COLO829 (cell line): ENCODE measurements at places on chromosomes 6 and 20.

DNA sequence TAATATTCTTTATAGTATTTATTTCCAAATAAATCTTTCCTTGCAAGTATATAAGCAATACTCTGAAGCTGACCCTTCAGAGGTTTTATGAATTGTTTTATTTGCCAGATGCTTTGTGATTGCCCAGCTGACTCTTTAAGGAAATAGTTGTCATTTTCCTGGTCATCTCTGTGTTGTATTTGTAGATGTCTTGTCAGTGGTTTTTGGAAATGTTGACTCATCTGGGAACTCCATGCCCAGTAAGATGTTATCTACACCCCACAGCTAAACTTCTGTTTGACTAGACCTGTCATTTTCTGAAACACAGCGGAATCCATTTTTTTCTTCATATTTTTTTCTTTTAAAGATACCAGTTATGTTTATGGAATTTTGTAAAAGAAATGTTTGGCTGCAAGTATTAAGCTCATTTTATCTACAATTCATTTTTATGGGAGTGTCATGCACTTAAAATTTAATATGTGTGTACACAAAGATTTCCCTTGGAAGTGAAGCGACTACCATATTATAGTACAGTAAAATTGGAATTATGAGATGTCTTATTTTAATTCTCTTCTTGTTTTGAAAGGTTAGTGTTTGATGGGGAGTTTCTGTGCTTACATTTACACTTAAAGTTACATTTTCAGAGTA, 491.0 kb downstream of the NKAIN2 start:
- DNase-seq = no peak

DNA sequence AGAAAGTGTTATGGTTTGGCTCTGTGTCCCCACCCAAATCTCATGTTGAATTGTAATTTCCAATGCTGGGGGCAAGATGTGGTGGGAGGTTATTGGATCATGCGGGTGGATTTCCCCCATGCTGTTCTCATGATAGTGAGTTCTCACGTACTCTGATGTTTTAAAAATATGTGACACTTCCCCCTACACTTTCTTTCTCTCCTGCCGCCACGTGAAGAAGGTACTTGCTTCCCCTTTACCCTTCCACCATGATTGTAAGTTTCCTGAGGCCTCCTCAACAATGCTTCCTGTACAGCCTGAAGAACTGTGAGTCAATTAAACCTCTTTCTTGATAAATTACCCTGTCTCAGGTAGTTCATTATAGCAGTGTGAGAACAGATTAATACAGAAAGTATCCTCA, 150.8 kb downstream of the TMEM200A start:
- no peak for DNase-seq

GRCh38 chr6:137873273-137873762, 6.3 kb downstream of the TNFAIP3 start:
- DNase-seq = no peak

DNA sequence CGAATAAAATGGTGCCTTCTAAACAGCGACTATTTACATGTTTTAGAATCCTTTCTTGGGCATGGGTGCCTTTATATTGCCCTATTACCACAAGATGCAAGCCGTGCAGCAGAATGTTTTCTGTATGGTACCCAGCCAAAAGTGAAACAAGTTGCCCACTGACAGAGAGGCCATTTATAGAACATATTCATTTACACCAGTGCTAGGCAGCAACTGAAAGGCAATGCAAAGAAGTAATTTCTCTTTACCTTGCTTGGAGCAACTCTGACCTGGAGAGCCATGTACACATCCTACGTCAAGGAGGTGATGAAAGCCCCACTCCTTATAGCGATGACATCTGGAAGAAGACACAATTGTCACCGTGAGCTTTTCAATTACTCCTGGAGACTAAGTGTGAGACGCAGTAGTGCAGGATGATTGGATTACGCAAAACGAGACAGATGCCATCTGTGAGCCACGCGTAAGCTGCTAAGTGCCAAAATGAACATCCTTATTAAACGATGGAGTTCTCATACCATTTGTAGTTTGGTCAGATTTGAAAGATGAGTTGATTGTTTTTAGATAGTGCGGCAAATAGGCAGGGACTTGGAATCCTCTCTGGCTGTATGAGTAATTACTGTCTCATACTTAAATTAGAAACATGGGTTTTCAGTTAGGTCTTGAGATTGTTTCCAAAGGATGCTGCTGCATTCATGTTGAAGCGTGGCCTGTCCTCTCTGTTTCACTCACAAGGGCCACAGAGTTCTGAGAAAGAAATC, at the start of gene TMEM244:
TSS of gene TMEM244 (minus strand) at position 408 of the 758 bp plus-strand sequence. CDS start at position 281, 127 bp downstream.
- DNase-seq = no peak

- DNase-seq = no peak
Observed at GRCh38 chr20:61123751-61124368, 128.2 kb upstream of the CDH4 start.

- peak; percentile 18 for DNase-seq
Observed at GRCh38 chr6:25499615-25500235, 152.3 kb upstream of the SCGN start.

GRCh38 chr6:89859744-89860143, 30.1 kb downstream of the CASP8AP2 start:
- DNase-seq = no peak

GRCh38 chr6:27642744-27643456, 170.0 kb upstream of the ZNF184 start:
- no peak for DNase-seq

GRCh38 chr20:5046656-5047339, 45.5 kb upstream of the SLC23A2 start:
- no peak for DNase-seq

- no peak for DNase-seq
Observed at GRCh38 chr6:3408665-3409064, 48.2 kb downstream of the SLC22A23 start.

GRCh38 chr6:34474754-34475153, 8.9 kb downstream of the PACSIN1 start:
- no peak for DNase-seq

DNA sequence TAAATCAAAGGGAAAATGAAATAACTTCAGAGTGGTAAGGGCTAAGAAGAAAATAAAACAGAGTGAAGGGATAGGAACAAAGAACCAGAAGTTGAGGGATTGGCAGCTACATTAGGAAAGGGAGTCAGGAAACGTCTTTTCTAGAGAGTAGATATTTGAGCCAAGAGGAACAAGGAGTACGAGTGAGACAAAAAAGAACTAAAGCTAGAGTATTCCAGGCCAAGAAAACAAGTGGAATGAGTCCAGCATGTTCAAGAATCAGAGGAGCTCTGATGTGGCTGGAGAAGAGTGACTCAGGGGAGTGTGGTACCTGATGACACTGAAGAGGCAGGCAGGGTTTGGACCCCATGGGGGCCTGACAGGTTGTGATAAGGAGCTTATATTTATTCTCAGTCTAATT, 66.3 kb downstream of the CEP162 start:
- no peak for DNase-seq

DNA sequence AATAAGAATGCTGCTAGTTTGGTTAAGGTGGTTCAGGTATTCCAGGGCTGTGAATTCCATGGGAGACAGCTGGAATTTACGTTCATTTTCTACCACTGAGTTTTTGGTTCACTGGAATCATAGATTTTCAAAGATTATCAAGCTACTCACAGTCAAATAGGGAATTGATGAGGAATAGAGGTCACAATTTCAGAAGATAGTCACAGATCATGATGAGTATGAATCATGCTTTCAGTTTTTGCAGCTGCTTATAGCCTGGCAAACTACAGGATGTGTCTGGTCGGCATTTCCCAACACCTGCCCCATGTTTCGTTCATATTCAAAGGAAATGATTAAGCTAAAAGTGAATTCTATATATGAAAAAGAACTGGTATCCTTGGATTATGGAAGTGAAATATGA, 58.7 kb downstream of the BCKDHB start:
- no peak for DNase-seq

GRCh38 chr20:33444797-33445560, 1.4 kb upstream of the SNTA1 start:
- DNase-seq = no peak

- DNase-seq = no peak
Observed at GRCh38 chr6:111926731-111927302, 53.6 kb upstream of the FYN start.

DNA sequence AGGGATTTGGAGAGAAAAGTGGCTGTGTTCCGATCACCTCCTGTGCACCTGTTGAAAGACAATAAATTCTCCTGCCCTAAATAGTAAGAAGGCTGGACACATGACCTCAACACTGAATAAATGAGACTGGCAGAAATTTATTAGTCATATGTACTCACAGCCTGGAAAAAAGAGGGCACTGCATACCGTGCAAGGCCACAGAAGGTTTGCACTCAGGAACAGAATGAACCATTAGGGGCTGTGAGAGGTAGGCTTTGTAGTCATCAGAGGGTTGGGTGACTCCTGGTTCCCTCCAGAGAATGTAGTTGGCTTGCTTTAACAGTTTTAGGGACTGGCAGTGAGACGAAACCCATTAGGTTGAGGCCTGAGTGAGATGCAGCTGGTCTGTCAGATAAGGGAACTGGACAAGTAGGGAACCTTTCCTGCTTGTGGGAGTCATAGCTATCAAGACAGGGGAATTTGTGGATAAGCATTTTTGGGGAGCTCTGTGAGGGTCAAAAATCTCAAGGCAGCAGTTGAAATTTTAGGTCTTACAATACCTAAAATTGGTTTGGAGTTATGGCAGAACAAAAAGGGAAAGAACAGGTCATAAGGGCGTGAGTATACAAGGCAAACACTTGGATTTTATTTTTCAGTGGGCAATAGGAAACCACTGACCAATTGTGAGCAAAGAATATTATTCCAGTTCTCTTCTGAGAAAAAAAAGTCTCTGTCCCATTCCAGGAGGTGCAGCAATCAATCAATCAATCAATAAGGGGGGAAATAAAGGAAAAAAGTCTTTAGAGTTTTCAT, 67.9 kb upstream of the BTN3A2 start:
- DNase-seq = no peak

GRCh38 chr20:31818376-31818908, 714 bp upstream of the MYLK2 start:
- DNase-seq = no peak

GRCh38 chr6:155088856-155089255, 93.7 kb downstream of the TIAM2 start:
- DNase-seq = no peak

GRCh38 chr20:62933966-62934365, 4.0 kb upstream of the GID8 start:
- DNase-seq = no peak

DNA sequence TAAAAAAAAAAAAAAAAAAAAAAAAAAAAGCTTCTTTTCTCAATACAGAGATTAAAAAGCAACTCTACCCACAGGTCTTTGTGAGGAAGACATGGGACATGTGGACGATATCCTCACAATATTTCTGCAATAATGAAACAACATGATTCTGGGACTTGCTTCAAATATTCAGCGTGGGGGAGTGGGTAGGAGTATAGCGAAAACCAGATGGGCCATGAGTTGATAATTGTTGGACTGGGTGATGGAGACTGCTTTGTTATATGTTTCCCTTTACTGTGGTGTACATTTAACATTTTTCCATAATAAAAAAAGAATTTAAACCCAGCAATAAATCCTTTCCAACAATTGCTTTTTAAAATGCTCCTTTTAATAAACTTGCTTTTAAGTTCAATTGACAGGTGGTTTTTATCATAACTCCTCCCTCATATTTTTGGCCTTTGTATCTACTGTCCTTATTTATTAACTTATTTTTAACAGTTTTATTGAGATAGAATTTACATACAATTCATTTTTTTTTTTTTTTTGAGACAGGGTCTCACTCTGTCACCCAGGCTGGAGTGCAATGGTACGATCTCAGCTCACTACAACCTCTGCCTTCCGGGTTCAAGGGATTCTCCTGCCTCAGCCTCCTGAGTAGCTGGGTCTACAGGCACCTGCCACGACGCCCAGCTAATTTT, 40.4 kb upstream of the ARFGEF2 start:
- no peak for DNase-seq

GRCh38 chr6:39889229-39889628, 45.0 kb downstream of the MOCS1 start:
- no peak for DNase-seq

GRCh38 chr20:24395151-24395550, 74.3 kb upstream of the SYNDIG1 start:
- no peak for DNase-seq

DNA sequence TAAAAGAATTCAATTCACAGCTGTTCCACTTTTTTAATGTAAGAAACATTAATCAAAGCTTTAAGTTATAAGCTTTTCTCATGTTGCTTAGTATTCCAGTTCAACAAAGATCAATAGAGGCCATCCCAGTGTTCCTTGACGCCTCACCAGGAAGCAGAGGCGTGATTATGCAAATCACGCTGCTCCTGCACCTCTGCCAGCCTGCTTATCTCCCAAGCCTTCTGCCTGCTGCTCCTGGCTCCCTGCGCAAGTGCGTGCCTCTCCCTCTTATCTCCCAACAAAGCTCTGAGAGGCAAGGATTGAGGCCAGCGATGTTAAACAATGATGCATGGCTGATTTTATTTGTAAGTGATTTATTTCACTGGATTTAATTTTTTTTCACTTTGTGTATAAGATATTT, 42.8 kb downstream of the INSM1 start:
- DNase-seq = no peak

GRCh38 chr6:10416863-10417641, 2.2 kb upstream of the TFAP2A start:
- DNase-seq = no peak

DNA sequence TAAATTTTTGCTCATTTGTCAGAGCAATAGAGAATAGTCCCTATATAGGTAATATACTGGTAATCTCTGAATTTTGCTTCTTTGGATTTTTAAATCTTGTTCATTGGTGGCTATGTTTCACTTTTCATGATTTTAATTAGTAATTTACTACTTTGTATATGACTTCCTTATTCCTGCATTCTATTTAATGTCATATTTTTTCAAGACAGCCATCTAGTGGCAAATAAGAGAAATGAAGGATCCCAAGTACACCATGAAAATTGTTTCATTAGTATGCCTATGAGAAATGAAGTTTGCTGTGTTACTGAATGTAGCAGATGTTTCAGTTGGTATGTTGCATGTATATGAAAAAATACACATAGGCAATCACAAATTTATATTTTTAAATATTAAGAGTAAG, 82.4 kb downstream of the ZNF292 start:
- DNase-seq = peak; percentile 20

DNA sequence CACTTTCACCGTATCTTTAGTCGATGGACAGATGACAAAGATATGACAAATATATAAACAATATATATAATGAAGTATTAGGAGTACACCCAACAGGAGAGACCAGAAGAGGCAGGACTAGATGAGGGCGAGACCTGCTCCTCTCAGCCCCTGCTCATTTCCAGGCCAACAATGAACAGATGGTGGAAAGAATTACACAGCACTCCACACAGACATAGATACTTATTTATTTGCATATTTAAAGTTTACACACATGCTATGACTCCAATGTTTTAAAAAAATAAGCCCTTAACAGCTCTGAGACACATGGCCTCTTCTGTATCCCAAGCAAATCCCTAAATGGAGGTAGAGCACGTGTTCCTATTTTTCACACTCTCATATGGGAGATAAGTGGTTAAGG, 10.4 kb downstream of the FAM210B start:
- DNase-seq = no peak

DNA sequence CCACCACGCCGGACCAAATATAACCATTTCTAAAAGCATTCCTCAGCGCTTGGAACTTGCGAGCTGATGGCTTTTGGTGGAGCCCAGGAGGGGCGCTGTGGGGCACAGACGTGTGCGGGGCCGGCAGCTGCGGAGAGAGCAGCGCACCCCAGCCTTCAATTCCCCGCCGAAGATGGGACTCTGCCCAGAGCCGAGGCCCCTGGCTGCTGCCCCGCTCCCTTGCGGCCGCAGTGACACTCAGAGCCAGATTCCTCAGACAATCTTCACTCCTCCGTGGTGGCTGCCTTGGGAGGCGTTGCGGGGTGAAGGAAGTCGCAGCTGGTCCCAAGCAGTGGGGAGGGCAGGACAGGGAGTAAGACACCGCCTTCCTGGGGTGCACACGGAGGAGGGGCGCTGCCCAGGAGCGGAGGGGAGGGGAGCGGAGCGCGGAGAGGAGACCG, 87.7 kb downstream of the TMEM242 start:
- DNase-seq = no peak
